Activated naive CD8-positive, alpha-beta T cell treated with anti-CD3 and anti-CD28 coated beads for 36 hours (primary cell): ENCODE measurements at places on chromosomes 11 and 22. TPM values are rescaled to one million over a fixed set of nuclear protein-coding genes. Genes with fewer than 3 reads are reported as not detected.

DNA sequence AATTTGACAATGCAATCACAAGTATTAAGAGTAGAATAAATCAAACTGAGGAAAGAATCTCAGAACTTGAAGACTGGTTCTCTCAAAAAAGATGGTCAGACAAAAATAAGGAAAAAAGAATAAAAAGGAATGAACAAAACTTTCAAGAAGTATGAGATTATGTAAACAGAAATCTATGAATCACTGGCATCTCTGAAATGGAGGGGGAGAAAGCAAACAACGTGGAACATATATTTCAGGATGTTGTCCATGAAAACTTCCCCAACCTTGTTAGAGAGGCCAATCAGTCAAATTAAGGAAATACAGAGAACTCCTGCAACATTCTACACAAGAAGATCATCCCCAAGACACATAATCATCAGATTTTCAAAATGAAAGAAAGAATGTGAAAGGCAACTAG, 235.7 kb downstream of the SBF2 start:
- no peak for DNase-seq

DNA sequence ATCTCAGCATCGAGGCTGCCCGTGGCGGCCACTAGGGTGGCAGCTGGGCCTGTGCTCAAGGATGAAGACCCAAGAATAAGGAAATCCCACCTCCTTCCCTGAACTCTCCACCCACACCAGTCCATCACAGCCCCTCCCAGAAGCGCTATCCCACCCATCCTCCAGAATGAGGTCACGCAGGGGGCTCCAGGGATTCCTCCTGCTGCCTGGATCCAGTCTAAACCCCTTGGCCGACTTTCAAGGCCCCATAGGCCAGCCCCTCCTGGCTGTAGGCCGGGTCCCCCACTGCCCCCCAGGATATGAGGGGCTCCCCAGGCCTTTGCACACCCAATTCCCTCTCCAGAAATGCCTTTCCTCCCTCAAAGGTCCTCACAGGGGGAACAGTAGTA, 19.0 kb upstream of the SCGB1A1 start:
- no peak for DNase-seq

- DNase-seq = no peak
Observed at GRCh38 chr22:19942157-19943081, 801 bp upstream of the TXNRD2 start.

- peak; percentile 48 for DNase-seq
Observed at GRCh38 chr11:102390667-102391465, 43.9 kb downstream of the BIRC2 start.

GRCh38 chr22:20624161-20624616, 116.8 kb downstream of the MED15 start:
- peak; percentile 74 for DNase-seq

DNA sequence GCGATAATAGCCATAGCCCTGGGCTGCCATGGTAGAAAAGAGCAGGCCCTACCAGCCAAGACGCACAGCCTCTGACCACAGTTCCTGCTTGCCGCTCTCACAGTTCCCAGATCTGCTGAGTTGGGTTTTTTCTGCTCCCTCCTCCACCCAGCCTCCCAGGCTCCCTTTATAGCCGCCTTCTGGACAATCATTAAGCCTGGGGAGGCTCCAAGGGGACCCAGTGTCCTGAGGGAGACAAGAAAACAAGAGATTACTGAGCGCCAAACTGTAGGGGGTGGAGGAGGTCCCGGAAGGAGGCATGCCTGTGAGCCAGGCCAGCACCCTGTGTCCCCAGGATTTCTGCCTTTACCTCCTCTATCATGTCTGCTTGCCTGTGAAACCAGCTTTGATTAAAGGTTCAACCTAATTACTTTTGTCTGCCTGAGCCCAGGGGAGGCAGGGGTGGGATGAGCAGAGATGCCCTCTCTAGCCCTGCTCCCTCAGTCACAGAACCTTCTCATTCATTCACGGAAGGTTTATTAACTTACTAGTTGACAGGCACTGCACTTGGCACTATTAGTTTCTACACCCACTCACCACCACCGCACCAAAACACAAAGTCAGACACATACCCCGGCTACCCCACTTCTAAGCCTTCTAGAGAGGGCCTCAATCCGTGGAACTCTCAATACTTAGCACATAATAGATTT, 1.2 kb downstream of the SLC37A4 start:
- DNase-seq = peak; percentile 62

- DNase-seq = no peak
Observed at GRCh38 chr22:36211237-36211861, 9.7 kb upstream of the APOL4 start.

- peak; percentile 54 for DNase-seq
Observed at GRCh38 chr11:72585762-72586311, 88.4 kb downstream of the PDE2A start.

GRCh38 chr22:24871611-24872205, 65.7 kb downstream of the SGSM1 start:
- DNase-seq = no peak

DNA sequence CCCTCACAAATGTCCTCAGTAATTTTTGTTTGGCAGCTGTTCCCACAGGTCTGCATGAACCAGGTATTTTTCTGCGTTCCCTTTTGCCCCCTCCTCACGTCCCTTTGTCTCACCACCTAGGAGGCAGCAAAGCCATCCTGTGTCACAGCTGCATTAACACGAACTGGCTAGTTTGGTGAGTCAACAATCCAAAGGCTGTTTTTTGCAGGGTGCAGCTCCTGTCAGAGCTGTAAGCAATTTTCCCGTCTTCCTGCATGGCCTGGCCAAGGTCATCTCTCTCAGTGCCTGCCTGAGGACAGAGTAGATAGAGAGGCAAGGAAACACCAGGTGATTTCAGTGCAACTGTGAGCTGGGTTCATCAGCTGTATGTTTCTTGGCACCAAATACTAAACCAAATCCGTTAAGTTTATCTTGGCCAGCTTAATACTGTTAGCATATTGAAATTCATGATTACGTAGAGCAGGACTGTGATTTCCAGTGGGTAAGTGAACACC, 20.6 kb upstream of the VSIG10L2 start:
- DNase-seq = no peak

GRCh38 chr11:58503361-58503856, 4.5 kb downstream of the OR5B21 start:
- DNase-seq = no peak

- DNase-seq = no peak
Observed at GRCh38 chr22:47019012-47019790, 256.8 kb downstream of the TBC1D22A start.

- DNase-seq = no peak
Observed at GRCh38 chr11:120208777-120209176, 2.1 kb upstream of the OAF start.

CNIH2 gene
- total RNA-seq = 1.9 TPM

CCDC15 gene
- 4.3 TPM for total RNA-seq

P2RY6 gene
- not detected for total RNA-seq

APOL3 gene
- 56.3 TPM for total RNA-seq
